Keratinocyte (primary cell): ENCODE measurements at places on chromosomes 7 and 10. TPM values are rescaled to one million over a fixed set of nuclear protein-coding genes. Genes with fewer than 3 reads are reported as not detected.

The NUDT13 gene
- polyA plus RNA-seq: 1.3 to 2.4 TPM (median 1.6 TPM) in 3 replicates

The ADAM22 gene
- polyA plus RNA-seq: 0.03 to 0.11 TPM (median 0.07 TPM) in 3 replicates

The CLCN1 gene
- 0.03 to 0.05 TPM in 2 of 3 replicates, not detected in the other for polyA plus RNA-seq

The ZNF488 gene
- 1.2 to 1.4 TPM (median 1.4 TPM) in 3 replicates for polyA plus RNA-seq

The ASB10 gene
- polyA plus RNA-seq: not detected in 3 replicates

The ITIH5 gene
- polyA plus RNA-seq: 0.10 TPM in 1 of 3 replicates, not detected in the others

- H3K4me1 ChIP-seq: no peaks in the 10 kb centered on the region
- no peak for DNase-seq
These were observed 147.6 kb upstream of the CSTF2T start for GRCh38 chr10:51846856-51847506.
